Left ventricle myocardium superior (tissue), 1 donor: ENCODE measurements at places on chromosomes 7 and 10. TPM values are rescaled to one million over a fixed set of nuclear protein-coding genes. Genes with fewer than 3 reads are reported as not detected.

Gene CTBP2
- total RNA-seq, result 29.3 TPM

Gene PTTG1IP2
- total RNA-seq, result not detected

Gene MOGAT3
- not detected for total RNA-seq

Gene ATG9B
- total RNA-seq, result not detected
